ENCODE measurements at places on chromosomes 1 and 21.

DNA sequence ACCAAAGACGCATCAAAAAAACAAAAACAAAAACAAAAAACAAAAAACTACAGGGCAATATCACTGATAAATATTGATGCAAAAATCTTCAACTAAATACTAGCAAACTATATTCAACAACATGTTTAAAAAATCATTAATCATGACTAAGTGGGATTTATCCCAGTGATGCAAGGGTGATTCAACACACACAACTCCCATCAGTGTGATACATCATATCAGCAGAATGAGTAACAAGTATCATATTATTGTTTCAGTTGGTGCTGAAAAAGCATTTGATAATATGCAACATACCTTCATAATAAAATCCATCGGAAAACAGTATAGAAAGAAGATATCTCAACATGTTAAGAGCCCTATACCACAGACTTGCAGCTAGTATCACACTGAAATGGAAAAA, 953.0 kb downstream of the AMY1C start:
- no peak for DNase-seq

- DNase-seq, result no peak
These were observed 407.9 kb downstream of the VAV3 start for GRCh38 chr1:107557095-107557494.

DNA sequence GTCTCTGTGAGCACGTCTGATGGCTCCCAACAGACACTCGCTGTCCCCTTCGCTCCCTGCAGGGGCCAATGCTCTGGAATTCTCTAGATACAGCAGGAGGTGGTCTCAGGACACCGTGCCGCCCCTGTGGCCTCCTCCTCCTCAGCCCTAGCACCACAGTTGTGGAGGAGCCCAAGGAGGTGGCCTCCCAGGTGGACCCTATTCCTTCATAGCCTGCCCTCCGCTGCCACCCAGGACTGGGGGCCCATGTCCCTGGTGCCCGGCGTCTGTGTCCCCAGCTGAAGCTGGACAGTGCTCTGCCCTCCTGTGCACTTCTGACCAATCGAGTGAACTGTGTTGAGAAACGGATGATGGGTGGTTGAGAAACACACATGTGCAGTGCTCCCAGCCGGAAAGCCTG, 149.8 kb upstream of the ARHGEF16 start:
- DNase-seq, result no peak

DNA sequence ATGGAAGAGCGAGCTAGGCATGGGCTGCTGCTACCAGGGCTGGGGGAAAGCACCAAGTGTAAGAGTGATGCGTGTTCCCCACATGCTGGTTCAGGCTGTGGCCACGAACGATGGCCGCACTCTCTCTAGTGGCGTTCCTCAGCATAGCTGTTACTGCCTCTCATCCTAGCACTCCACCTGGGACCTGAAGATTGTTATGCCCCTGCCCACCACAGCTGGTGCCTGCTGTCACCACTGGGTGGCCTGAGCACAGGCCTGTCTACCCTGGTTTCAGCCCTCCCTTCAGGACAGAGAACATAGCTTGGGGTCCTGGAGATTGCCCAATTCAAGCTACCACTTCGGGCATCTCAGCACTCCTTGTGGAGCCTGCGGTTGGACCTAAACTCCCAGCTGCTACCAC, 80.1 kb upstream of the PDC start:
- DNase-seq, result no peak

GRCh38 chr1:113276507-113276906, 113.8 kb upstream of the MAGI3 start:
- no peak for DNase-seq

DNA sequence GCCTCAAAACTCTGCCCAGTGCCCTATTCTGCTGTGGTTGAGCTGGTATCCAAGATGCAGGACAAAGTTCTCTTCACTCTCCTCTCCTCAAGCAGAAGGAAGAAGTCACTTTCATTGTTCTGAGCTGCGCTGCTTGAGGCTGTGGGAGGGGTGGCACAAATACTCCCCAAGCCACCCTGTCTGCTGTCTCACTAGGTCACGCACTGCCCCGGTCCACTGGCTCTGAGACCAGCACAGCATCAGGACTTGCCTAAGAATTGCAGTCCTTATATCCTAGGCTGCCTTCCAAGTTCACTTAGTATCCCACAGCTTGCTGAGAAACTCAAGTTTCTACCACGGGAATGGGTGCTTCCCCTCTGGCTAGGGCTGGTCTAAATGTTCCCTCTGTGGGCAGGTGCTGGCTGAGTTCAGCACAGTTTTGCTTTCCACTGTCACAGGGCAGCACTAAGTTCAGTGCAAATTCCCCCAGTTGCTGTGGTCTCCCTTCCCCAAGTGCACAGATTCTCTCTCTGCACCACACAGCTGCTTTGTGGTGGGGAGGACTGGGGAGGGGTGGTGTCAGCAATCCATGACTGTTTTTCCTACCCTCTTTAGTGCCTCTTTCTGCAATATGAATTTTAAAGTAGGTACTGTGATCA, 32.4 kb downstream of the SLC9C2 start:
- DNase-seq, result no peak

GRCh38 chr21:45309069-45309986, 21.6 kb upstream of the POFUT2 start:
- DNase-seq, result no peak

DNA sequence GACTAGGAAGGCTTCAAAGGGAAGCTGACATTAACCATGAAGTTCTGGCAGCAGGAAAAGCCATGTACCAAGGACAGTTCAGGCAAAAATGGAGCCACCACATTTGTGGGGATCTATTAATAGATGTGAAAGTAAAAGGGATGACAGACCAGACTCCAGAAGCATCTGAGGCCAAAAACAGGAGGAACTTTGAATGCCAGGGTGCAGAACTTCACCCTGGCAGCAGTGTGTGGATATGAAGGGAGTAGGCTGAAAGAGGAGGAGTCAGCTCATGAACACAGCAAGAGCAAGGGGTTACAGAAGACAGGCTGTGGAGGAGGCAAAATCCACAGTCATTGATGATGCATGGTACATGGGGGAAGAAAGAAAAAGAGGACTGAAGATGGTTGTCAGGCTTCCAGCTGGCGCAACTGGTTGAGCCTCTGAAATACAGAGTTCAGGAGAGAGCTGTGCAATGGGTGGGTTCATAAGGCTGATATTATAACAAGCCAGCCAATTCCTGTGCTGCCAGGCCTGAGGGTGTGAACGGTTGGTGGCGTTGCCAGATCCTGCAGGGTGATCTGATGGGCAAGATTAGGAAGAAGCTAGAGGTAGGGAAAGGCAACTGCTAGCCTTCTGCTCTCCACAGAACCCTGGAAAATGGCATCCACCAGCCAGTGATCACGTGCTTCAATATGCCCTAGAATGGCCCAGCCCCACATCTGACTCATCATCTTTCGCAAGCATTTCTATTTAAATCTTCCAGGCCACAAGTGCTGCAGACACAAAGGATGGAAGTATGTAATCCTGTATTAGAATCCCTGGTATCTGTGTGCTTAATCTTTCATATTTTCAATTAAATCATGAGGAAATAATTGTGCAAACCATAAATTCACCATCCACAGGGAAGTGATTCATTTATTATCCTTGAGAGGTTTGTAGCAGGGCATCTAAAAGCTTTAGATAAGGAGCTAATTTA, 81.9 kb downstream of the SLC25A24 start:
- no peak for DNase-seq

DNA sequence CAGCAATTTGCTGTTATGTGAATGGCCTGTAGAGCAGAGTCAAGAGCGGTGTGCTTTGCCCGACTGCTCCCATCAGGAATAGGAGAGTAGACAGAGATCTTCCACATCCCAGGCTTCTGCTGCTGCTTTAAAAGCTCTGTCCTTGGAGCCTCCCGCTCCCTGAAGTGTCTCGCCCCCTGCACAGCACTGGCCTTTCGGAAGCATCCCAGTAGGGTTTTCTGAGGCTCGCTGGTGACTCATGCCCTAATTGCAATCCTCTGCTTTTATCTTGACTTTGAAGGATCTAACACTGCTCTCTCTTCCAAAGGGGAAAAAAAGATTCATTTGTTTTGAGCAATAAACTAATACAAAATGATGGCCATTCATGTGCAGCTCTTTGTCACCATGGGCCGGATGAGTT, 13.3 kb upstream of the CD101 start:
- no peak for DNase-seq

DNA sequence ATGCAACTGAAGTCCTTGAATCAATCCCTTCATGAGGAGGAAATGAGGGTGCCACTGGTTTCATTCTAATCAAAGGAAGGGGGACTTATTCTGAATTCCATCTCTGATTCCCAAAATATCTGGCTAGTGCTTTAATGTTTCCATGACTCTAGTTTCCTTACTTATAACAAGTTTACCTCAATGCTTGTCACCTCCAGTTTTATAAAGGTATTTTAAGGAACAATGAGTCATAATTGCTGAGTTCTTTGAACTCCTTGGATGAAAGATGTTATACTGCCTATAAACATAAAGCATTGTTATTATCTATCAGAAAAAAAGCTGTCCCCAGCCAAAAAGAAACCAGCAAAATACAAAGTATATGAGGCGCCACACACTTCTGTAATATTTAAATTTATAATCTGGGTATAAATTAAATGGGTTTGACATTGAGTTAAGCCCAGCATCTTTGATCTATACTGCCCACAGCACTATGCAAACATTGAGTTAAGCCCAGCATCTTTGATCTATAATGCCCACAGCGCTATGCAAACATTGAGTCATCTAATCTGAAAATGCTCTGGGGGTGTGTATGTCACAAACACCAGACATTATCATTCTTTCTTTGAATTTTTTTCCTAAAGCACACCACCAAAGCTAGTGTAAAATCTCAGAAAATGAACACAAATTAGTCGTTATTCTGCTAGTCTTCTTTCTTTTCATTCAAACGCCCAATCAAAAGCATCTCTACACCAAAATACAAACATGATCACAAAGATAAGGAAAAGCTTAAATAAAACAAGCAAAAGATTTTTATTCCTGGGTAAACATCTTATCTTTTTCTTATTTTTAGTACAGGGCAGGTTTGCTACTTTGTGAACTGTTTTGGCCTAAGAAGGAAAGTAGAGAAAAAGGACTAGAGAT, 11.5 kb upstream of the CXADR start:
- no peak for DNase-seq

DNA sequence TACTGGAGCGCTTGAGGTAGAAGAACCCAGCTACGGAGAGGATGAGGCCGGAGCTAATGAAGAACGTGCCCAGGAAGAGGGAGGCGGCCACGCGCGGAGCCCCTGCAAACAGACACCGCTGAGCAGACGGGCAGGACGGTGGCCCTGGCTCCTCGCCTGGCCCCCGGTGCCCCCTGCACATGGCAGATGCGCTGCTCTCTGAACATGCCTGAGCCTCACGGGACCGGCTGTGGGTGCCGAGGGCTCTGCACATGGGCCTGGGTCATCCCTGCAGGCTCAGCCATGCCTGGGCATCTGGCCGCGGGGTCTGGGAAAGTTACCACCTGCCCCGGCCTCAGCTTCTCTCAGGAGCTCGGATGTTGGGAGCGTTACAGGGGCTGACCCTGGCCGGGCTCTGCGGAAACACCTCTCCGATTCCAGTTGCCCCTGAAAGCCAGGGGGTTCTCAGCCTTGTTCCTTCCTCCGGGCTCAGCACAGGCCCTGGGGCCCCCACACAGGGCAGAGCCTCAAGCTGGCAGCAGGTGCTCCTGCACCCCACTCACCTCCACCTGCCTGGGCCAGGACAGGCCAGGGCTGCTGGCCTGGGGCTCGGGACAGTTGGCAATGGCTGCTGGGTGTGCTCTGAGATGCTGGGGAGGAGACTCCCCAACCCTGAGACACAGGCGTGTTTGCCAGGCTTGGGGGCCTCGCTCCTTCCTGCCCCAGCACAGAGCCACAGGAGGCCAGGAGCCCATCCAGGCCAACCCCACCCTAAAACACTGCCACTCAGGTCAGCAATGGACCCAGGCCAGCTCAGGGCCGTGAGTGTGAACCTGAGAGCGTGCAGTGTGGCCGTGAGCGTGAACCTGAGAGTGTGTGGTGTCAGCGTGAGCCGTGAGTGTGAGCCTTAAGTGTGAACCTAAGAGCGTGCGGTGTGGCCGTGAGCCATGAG, 12.1 kb upstream of the RNF223 start:
- DNase-seq, result no peak

- DNase-seq, result peak; percentile 42
These were observed 20.4 kb upstream of the HPDL start for GRCh38 chr1:45306319-45306718.

GRCh38 chr1:30652152-30652841, 71.1 kb downstream of the MATN1 start:
- DNase-seq, result no peak

DNA sequence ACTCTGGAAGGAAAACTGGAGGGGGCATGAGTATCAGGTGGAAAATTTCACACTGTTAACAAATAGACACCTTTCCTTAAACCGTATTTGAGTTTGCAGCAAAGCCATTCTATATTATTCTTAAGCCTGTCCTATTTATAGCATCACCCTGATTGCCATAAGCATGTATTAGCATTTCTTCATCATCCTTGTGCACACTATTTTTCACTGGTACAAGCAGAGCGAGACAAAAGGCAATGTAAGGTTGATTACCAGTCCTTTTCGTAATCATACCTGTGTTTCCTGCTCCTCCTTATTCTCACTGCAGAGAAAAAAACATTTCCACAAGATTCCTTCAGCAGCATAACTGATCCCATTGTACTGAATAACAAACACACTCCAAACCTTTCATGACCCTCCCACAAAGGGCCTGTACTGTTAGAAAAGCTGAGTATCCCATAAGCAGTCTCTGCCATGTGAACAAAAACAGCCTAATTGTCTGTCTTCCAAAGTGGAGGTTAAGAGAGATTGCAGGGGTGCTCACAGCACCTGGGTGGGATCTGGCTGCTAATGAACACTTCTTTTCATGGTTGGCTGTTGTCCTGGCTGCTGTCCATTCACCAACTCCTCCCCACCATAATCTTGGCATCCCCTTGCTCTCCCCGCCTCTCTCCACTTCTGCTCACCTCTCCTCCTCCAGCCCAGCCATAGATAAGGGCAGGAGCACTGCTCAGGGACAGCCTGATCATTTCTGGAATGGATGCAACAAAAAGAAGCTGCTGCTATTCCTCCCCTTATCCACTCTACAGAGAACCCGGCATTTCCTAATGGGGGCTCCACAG, 30.4 kb downstream of the VTCN1 start:
- DNase-seq, result no peak

DNA sequence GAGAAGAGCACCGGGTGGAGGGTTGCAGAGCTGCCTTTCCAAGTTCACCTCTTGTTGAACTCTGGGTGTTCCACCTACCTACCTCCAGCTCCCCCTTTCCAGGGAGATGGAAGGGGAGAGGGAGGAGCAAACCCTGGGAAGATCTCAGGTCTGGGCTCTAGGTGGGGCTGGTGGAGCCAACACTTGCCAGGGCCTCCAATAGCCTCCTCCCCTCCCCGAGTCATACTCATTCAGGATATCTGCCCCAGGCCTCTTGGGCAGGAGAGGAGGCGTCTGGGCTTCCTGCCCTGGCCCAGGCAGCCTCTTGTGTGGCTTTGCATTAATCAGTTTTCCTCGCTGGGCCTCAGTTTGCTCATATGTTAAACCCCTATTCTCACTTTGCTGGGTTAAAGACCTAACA, 13.4 kb downstream of the RAP1GAP start:
- DNase-seq, result no peak

- no peak for DNase-seq
These were observed 68.9 kb upstream of the S1PR1 start for GRCh38 chr1:101167891-101168290.

GRCh38 chr1:46445773-46446256, 43.8 kb upstream of the DMBX1 start:
- DNase-seq, result no peak

All from stimulated activated CD4-positive, alpha-beta T cell treated with anti-CD3 and anti-CD28 coated beads, Interleukin-12 subunit alpha, Interleukin-12 subunit beta, amount 100 ng/mL, for 48 hours (primary cell).